Endothelial cell (in vitro differentiated cells): ENCODE measurements at places on chromosomes 7 and 10. TPM values are rescaled to one million over a fixed set of nuclear protein-coding genes. Genes with fewer than 3 reads are reported as not detected.

- DNase-seq = peak; percentile 60
Measured at GRCh38 chr7:39950473-39951225, 593 bp downstream of the CDK13 start.

DNA sequence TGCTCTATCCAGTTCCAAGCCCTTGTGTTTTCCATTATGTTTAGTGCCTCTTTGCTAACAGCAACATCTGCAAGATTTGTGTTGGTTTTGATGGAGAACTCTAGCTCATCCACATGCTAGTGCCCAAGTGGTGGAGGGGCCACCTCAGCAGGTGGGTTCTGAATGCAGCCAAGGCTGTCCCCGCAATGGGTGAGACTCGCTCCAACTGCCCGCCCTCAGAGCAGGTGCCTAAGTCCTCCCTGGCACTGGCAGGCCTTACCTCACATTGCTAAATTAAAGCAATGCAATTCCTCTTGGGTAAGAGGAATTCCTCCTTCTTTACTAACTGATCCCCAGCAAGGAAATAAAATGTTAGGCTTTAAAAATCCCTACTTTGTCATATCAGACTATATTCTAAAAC lies 146.8 kb downstream of the ADCY1 start:
- no peak for DNase-seq

- DNase-seq = peak; percentile 20
Measured at GRCh38 chr7:112414855-112415490, 35.3 kb upstream of the IFRD1 start.

- no peak for DNase-seq
Measured at GRCh38 chr7:128396357-128396756, 13.4 kb downstream of the IMPDH1 start.

Gene TCF7L2
- total RNA-seq = 49.3 TPM

- DNase-seq = peak; percentile 5
Measured at GRCh38 chr7:141550386-141551093, 670 bp upstream of the AGK start.
